Left ventricle myocardium inferior (tissue), 1 donor: ENCODE measurements at places on chromosomes 3 and 15. TPM values are rescaled to one million over a fixed set of nuclear protein-coding genes. Genes with fewer than 3 reads are reported as not detected.
A peak's percentile ranks its signal among the peaks of the same experiment; 100 is the strongest.

- DNase-seq: no peak
Observed at GRCh38 chr15:43939070-43939469, 112.3 kb downstream of the WDR76 start.

DNA sequence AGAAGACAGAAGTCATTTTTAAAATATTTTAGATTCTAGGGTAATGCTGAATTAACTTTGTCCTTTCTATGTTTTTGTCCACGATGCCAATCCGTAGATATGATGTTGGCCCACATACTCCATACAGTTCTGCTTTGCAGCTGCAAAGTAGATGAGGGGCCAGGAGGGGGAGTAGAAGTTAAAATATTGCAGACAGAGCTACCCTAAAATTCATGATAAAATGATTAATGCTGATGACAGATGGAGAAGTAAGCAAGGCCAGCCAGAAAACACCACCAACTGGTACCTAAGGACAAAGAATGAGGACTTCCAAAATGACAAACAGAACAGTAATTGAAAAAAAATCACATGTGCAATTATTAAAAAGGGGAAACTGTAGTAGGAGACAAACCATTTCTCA is 756.6 kb upstream of the ARPP21 start:
- no peak for DNase-seq

DNA sequence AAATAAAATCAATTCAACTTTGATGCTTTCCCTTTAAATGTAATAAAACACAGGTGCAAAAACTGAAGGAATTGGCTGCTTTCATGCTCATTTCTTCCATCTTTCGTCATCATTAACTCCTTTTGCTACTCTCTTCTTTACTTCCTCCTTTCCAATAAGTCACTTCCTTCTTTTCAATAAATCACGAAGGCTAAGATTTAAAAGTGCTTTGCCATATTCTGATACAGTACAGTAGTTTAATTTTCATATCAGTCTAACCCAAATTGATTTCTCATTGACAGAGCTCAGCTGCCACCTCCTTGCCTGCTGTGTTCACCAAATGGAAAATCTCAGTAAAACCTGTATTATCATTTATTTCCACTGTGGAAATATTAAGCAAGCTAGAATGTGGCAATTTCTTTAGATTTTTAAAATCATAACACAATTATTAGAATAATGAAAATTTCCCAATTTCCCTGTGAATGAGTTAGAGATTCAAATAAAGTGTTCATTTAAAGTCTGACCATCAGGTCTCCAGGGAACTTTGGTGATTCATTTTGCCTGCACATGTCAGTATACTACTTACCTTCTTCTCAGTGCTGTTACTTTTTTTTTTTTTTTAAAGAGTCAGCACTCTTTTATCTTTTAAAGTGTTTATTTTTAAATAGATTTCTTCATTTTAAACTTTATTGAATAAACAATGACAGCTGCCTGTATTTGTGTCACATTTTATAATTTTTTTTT is 41.6 kb downstream of the NANOGP8 start:
- no peak for DNase-seq

- DNase-seq: no peak
Observed at GRCh38 chr3:197809356-197810020, 18.4 kb downstream of the LRCH3 start.

DNA sequence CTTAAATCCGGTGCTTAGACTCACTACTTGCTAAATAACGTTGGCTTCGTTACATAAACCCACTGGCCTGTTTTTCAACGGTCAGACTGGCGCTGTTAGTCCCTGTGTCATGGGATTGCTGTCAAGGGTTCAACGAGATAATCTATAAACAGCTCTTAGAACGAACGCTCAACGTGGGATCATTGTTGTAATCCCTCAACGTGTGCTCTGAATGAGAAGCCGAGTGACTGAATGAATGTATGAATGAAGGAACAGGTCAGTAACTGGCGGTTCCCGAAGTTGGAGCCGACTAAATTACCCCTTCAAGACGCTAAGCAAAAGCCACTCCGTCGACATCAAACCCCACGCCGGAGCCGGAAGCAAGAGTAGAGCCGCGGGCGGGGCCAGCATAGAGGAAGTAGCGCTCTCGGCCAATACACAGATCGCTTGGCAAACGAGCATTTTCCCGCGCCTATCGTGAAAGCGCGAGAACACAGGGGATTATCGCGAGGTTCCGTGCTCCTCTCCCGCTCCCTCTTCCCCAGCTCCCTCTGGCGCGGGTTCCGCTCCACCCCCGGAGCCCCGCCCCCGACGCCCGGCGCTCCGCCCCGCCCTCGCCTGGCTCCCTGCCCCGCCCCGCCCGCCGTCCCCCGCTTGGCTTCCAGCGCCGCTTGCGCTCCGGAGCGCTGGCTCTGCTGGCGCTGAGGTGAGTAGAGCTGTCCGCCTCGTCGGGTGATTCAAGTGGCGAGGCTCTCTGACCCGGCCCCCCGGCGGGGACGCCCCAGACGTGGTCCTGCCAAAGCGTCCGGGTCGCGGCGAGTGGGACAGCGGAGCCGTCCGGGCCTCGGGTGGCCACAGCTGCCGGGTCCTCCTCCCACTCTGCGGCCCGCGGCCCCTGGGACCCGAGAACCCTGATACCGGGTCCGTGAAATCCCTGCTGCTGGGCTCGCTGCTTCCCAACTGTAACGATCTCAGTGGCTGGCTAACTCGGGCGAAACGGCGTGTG is at the start of gene LRRC28:
Gene LRRC28, plus strand, starts transcription at position 625 of the 985 bp plus-strand sequence. CDS start 4,477 bp downstream, outside the sequence.
- peak; percentile 98 for DNase-seq

DNA sequence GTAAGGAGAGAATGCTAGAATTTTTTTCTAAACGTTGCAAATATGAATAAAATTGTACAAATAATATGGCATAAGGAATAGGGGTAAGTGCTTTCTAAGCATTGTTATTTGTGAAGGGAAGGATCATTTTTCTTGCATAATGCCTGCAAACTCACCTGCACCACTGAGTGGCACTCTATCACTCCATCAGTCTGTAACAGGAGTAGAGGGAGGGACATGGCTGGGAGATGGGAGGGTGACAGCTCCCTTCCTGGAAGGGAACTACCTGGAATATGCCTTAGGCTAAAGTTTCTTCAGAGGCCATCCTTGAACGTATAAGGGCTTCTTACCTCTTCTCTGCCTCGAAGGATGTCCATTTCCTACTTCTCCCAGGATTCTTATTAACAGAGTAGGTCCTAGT is 3.0 kb downstream of the NAALADL2 start:
- DNase-seq: no peak

GRCh38 chr15:87667643-87668042 is 588.9 kb downstream of the NTRK3 start:
- no peak for DNase-seq

DNA sequence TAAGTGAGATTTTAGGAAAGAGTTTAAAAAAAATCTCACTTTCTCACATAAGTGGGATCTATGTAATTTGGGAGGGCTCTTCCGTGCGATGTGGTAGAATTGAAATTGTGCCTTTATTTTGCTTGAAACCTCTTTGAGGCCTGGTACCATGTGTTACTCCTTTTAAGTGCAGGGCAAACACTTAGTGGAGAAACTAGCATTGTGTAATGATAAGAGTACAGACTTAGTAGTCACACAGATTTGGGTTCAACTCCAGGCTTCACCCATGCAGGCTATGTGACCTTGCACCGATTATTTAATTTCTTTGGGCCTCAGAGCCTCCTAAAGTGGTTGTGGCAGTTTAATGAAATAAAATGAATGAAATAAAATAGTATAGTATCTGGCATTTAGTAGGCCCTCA is 2.4 kb downstream of the PSMA4 start:
- no peak for DNase-seq

DNA sequence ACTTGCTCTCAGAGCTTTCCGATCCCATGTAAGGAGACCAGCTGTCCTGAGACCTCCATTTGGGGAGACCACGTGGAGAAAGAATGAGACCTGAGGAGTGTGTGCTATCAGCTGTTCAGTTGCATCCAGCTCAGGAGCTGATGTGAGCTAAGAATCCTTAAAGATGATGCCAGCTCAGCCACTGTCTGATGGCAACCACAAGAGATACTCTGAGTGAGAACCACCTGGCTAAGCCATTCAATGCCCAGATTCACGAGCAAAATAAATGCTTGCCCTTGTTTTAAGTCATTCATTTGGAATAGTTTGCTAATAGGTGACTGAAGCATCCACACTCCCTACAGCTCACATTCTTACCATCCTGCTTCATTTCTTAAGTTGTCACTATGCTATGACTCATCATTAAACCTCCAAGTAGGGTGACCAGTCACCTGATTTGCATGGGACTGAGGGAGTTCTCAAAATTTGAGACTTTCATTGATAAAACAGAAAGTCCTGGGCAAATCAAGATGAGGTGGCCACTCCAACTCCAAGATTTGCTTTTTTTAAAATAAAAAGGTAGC is 56.4 kb downstream of the SPTSSB start:
- DNase-seq: no peak

DNA sequence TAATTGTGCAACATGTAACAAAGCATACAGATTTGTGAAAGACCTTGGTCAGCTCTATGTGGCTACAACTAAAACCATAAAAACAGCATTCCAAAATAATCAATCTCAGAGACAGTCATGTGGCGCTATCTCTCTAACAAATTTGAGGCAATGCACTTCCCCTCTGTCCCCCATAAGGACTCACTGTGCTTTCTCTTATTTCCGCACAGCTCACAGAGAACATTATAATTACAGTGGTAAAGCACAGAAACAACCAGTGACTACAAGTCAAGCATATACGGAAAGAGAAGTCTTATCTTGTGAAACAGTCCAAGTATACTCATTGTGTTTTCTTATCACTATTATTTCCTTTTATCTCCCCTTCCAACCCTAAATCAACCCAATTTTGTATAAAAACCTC is 64.3 kb downstream of the RYK start:
- DNase-seq: no peak

DNA sequence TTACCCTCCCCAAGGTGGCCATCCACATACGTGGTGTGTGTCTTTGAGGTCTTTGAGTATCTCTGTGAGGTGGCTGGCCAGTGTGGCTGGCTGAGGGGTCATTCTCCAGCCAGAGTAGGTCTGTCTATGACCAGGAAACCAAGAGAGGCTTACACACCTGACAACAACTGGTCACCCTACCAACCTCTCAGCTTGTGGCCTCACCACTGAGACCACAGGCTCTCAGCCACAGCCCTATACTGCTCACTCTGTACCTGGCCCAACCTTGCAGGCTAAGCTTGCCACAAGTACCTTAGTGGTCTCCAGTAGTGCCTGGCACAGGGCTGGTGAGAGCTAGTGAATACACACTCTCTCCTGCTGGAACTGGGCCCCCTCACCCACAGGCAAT is 5.1 kb downstream of the HEMK1 start:
- no peak for DNase-seq

DNA sequence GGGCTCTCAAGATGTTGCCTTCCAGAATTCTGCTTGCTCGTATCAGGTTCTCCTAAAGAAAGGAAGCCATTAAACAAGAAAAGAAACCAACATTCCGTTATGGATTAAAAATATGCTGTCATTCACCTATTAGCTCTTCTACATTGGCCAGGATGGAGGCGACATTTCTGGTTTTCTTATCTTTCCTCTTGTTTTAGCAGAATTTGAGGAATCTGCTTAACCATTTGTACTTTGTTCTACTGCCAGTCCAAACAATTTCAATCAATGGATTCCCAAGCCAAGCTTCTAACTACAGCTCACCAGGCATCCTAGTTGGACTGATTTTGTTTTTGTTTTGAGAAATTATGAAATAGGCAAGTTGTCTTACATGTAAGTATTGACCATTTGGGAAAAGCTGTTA is 164.6 kb upstream of the TSC22D2 start:
- no peak for DNase-seq

DNA sequence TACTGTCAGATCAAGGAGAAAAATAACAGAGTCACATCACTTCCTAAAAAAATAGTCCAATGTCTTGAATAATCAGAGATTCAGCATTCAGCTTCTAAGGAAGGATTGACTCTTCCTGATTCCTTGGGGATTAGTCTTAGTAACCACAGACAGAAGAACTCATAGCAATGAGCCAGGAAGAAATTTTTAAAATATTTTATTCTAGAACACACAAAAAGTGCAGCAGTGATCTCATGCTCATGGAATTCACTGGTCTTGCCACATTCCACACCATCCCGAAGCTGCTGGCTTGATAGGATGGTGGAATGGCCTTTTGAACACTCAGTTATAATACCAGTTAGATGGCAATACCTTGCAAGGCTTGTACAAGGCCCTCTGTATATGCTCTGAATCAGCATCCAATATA is 43.0 kb upstream of the ABI3BP start:
- no peak for DNase-seq

DNA sequence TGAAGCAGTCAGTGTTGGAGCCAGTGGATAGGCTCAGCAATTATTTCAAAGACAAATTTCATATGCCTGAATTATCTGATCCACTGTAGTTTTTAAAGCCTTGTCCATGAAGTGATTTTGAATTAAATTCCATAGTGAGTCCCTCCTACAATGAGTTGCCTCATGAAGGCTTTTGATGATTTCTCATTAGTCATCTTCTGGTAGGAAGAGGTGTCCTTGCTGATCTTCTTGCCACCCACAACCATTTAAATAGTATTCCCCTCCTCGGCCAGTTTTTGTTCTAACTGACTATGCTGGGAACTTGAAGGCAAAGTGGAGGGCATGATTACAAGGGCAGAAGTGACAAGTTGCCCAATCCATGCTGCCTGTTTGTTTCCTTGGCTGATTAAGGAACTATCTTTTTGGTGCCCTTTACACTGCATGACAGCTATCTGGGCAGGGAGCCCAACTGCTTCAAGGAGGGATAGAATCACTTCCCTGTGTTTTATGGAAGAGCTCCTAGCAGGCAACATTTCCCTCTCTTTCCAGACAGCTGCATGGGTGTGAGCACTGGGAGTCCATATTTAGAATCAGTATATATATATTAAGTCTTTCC is 617.5 kb downstream of the ZPLD1 start:
- DNase-seq: peak; percentile 25

Gene MEGF11
- total RNA-seq: not detected

Gene SAXO2
- 2.6 TPM for total RNA-seq

Gene CCR2
- total RNA-seq: 0.63 TPM

Gene GP5
- not detected for total RNA-seq

Gene SEMA4B
- total RNA-seq: 22.7 TPM
